SJSA1 (cell line): ENCODE measurements at places on chromosomes 5 and 9. TPM values are rescaled to one million over a fixed set of nuclear protein-coding genes. Genes with fewer than 3 reads are reported as not detected.

GRCh38 chr5:52743970-52744369, 43.7 kb upstream of the ITGA1 start:
- no peak for DNase-seq

DNA sequence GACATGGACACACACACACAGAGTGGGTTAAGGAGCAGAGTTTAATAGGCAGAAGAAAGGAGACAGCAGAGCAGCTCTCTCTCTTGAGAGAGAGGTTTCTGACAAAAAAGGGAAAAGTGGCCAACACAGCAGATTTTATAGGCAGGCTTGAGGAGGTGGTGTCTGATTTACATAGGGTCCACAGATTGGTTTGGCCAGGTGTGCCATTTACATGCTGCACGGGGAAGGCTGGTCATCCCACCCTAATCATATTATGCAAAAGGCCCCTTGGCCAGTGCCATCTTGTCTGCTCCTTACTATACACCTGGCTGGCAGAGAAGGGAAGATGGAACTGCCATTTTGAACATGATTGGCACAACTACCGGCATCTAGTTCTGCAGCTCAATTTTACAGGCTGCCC, 240.8 kb downstream of the NPR3 start:
- no peak for DNase-seq

DNA sequence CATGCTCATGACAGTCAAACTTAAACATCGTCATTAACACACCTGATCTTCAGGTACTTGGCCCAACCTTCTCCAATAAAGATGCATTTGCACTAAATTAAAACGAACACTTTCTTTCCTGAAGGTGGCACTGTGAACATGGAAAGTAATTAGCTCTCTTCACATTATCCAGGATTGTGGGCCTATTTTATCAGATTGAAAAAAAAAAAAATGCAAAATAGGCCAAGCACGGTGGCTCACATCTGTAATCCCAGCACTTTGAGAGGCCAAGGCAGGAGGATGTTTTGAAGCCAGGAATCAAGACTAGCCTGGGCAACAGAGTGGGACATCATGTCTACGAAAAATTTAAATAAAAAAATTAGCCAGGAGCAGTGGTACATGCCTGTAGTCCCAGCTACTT, 14.4 kb upstream of the CDC20B start:
- no peak for DNase-seq

FOXD4L3 gene
- total RNA-seq = not detected in 2 replicates

MEGF10 gene
- 0.03 and 0.09 TPM in 2 replicates for total RNA-seq

MYOT gene
- total RNA-seq = not detected in 2 replicates
